LNCaP clone FGC (cell line): ENCODE measurements at places on chromosomes 1 and 21.

GRCh38 chr1:154992721-154993571 is 440 bp upstream of the LENEP start:
- no peak for DNase-seq

DNA sequence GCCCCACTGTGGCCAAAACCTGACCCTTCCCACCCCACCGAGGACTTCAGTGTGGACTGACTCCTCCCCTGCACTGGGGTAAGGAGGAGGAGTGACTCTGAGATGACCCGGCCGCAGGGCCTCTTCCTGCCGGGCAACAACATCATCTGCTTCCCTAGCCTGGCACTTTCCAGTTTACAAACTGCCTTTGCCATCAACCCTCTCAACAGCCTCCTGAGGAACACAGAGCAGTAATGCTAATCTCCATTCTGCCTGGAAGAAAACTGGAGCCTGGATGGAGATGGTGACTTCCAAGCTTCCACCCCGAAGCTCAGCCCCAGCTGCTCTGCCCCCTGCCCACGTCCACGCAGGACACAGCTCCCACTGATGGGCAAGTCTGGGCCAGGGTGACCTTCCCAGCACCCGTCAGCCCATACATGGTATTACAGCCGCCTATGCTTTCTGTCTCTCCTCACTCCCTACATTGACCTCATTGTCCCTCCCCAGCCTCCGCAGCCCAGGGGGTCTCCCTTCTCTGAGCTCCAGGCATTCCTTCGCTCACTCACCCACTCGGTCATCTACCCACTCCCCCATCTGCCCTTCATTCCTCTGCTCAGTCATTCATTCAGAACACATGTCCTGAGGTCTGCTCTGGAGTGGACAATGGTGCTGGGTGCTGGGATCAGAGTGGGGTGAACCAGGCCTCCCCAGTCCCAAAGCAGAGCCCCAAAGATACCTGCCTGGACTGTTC is 34.2 kb downstream of the RAP1GAP start:
- DNase-seq, result no peak

GRCh38 chr1:179761846-179762640 is 19.0 kb downstream of the FAM163A start:
- no peak for DNase-seq

DNA sequence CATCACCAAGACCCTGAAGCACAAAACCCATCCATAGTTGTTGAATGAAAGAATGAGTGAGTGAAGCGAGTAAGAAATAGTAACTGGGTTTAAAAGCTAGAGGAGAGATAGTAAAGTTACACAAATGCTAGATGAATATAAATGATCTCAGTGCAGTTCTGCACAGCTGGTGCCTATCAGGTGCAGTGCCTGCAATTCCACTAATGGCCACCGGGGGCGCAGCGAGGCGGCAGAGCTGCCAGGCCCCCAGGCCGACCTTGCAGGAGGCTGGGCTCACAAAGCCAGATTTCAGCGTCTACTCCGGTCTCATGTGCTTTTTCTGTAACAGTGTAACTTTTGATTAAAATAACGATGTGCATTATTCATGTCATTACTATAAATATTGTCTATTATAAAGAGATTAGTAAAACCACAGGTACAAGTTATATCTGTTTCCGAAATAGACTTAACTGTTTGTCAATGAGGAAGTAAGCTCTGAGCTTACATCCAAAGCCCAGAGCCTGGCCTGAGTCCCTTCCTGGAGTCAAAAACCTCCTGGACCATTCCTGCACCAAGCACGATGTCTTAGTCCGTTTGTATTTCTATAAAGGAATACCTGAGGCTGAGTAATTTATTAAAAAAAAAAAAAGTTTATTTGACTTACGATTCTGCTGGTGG is 477.6 kb downstream of the NPHP4 start:
- no peak for DNase-seq

DNA sequence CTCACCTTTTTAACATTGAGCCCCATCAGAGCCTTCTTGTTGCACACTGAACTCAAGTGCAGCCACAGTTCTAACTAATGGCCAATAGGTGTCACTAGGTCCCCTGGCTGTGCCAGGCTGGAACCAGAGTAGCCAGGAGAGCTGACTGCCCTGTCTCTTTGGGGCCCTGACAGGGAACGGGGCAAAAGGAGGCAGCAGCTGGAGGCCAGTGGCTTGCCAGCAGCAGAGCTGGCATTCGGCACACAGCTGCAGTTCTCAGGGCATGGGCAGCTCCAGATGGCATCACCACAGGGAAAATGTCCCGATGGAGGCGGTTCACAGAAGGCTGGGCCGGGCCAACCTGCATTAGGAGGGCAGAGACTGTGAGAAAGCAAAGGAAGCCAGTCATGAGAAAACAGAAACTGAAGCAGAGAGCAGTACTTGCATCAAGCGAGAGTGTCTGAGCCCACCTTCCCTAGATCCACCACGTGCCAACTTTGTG is 188.6 kb downstream of the FCRL5 start:
- DNase-seq, result no peak

GRCh38 chr1:68484618-68485017 is 12.3 kb downstream of the DEPDC1 start:
- no peak for DNase-seq

GRCh38 chr1:19381261-19381660 is 69.1 kb downstream of the SLC66A1 start:
- DNase-seq, result no peak

DNA sequence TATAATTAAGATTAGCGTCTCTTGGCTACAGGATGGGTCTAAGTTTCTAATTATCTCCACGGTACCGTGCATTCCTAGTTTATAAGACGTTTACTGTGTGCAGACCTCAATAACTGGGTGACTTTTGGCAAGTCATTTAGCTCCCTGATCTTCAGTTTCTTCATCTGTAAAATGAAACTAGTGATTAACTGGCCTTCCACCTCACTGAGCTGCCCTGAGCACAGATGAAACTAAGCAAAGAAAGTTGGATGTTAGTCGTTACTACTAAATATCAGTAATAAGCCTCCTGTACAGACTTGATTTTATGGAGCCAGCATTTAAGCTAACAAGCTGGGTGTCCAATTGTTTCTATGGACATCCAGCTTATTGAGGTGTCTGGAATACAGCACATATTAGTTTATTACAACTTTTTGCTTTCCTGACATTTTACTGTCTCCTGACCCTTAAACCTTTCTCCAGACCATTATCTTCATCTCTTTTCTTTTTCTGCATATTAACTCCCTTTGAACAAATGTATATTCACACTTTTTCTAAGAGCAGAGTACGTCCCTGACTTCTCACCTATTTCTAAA is 1.1 kb downstream of the CR2 start:
- no peak for DNase-seq

DNA sequence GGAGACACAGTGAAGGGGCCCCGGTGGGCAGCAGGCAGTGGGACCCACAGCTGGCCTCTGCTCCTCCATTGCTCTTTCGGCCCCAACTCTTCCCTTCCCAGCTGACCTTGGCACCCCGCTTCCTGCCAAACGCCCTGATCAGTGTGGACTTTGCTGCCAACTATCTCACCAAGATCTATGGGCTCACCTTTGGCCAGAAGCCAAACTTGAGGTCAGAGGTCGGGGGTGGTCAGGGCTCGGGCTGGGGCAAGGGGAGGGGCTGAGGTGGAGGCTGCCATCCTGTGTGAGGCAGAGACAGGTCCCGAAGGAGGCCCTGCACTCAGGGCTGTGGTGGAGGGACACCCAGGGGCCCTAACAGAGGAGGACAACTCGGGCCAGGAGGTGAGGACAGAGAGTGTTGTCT is 13.7 kb downstream of the PODN start:
- no peak for DNase-seq

GRCh38 chr1:156711011-156711817 is 5.8 kb upstream of the CRABP2 start:
- no peak for DNase-seq

- DNase-seq, result no peak
These were observed 67.4 kb downstream of the KCNJ6 start for GRCh38 chr21:37848721-37849490.
